ENCODE measurements at places on chromosomes 3 and 15.
A peak's percentile ranks its signal among the peaks of the same experiment; 100 is the strongest.

- no peak for DNase-seq
Measured at GRCh38 chr3:94303266-94303665, 240.4 kb downstream of the NSUN3 start.

- no peak for DNase-seq
Measured at GRCh38 chr3:139318431-139318816, 25.4 kb upstream of the MRPS22 start.

DNA sequence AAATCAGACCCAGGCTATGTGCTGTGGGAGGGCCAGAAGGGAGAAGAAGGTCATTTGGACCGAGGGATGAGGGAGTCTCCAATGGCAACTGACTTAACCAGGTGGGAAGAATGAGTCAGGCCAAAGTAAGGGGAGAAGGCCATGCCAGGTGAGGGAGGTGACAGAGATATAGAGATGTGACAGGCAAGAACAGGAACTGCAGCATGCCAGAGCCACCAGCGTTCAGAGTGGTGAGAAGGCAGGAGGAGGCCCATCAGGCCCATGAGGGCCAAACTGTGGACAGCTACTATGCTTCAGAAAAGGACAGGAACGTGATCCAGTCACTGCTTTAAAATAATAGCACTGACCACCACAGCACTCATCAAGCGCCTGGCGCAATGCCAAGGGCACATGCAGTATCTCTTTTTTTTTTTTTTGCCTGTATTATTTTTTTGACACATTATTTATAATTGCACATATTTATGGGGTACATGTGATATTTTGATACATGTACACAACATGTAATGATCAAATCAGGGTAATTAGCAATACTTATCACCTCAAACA lies 154.3 kb upstream of the IGF1R start:
- DNase-seq, result no peak

GRCh38 chr3:156174229-156174847 lies 54.0 kb downstream of the KCNAB1 start:
- no peak for DNase-seq

- DNase-seq, result peak; percentile 9
Measured at GRCh38 chr3:119937229-119937628, 155.3 kb downstream of the NR1I2 start.

DNA sequence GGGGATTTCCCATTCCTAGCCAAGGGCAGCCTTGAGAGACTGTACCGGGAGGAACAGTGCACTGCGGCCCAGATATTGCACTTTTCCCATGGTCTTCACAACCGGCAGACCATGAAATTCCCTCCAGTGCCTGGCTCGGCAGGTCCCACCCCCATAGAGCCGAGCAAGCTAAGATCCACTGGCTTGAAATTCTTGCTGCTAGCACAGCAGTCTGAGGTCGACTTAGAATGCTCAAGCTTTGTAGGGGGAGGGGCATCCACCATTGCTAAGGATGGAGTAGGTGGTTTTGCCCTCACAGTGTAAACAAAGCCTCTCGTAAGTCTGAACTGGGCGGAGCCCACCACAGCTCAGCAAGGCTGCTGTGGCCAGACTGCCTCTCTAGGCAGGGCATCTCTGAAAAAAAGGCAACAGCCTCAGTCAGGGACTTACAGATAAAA lies 156.3 kb downstream of the FRMD5 start:
- no peak for DNase-seq

GRCh38 chr15:100695048-100695447 lies 92.7 kb downstream of the ASB7 start:
- DNase-seq, result no peak

GRCh38 chr3:171797265-171797679 lies 13.0 kb downstream of the PLD1 start:
- no peak for DNase-seq

DNA sequence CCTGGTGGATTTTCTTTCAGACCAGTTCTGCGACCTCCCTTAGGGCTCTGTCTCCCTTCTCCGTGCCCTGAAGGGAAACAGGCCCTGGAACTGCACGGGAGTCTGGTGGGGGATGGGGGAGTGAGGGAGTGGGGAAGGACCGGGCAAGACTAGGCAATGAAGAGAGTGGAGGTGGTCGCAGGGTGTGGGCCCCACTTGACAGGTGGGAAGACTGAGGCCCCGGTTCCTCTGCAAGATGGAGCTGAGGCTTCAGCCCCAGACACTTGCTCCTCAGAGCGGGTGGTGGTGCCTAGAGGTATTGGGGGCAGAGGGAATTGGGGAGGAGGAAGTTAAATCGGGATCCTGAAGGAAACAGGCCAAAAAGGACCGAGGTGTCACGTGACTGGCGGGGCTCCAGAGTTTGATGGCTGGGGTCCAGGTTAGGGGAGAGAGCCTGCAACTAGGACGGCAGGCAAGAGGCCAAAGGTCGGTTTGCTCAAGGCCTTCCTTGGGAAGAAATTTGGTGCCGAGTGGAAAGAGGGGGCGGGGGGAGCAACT lies 597 bp upstream of the CAMK1 start:
- no peak for DNase-seq

DNA sequence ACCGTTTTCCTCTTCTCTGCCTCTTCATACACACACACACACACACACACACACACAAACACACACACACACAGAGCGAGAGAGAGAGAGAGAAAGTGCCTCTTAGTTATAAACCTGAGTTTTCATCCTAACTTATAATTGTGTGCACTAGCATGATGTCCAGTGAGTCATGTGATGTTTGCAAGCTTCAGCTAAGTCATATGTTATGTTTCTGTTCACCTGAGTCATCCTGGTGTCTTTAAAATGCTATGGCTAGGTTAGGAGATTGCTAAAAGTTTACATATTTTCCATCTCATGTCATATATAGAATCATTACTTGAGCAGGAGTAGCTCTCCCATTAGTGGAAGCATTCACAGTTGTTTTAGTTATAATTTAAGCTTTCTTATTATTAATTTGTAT lies 155.8 kb downstream of the EPHA6 start:
- no peak for DNase-seq

DNA sequence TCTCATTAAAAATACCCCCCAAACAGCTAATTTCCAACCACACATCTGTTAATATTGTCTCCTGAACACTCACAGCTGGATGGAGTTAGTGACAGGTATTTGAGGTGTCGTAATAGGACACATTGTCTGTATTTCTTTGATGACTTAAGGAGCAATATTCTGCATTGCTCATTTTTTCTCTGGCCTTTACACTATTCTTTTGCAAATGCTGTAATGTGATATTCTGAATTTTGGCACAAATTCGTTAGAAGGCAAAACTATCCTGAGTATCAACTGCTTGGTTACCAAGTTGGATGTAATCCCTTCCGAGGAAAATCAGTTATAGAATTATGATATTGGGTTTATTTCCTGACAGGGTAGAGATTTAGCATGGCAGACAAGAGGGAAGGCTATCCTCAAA lies 1030.2 kb downstream of the MCTP2 start:
- no peak for DNase-seq

GRCh38 chr3:172709774-172710663 lies 848 bp downstream of the NCEH1 start:
- no peak for DNase-seq

GRCh38 chr3:130733236-130733875 lies 13.3 kb downstream of the PIK3R4 start:
- no peak for DNase-seq

- DNase-seq, result no peak
Measured at GRCh38 chr15:100983221-100983620, 64.1 kb downstream of the LRRK1 start.

DNA sequence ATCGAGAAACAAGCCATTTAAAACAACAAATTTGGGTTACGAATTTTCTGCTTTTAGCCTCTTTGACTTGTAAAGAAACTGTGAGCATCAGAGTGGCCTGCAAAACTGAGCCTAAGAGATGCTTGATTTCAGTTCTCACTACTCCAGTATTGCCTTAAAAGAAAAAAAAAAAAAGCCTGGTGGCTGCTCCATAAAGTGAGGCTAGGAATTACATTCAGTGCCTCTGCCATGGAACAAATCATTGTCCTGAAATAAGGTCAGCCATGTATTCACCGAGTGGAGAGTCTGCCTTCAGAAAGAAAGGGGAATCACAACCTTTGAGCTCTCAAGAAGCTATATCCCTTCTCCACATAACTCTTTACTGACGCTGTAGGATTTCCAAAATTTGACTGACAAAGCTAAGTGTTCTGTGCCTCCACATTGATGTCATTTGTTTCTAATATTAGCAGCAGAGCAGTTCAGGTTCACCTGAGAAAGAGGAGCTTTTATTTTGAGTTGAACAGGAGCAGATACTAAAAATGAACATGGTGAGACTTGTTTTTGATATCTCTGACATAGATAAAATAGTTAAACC lies 137.3 kb downstream of the SSR3 start:
- no peak for DNase-seq
